Fibroblast of villous mesenchyme (primary cell): ENCODE measurements at places on chromosomes 5 and 9. TPM values are rescaled to one million over a fixed set of nuclear protein-coding genes. Genes with fewer than 3 reads are reported as not detected.

GRCh38 chr9:123358181-123358905, 2.3 kb downstream of the CRB2 start:
- DNase-seq: no peak

DNA sequence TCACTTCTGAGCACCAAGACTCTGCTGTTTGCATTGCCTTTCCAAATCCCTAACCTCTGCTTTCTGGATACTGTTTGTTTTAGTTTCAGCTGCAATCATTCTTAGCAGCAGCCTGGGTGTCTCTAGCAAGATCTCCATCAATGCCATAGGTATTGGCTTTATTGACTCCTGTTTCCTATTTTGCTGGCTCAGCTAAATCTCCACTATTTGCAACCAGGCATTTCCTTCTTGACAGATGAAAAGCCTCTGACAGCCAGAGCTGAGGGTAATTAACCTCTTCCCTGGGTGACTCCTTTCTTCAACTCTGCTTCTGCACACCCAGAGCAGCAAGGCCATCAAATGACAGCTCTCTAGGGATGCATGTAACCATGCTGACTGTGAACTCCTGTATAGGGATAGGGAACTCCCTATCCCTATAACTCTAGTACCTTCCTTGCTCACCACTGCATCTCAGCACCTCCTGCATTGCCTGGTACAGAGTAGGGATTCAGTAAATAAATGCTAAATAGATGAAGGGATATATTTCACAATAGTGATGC, 293.5 kb downstream of the TRIM32 start:
- no peak for DNase-seq

- DNase-seq: peak; percentile 17
Observed at GRCh38 chr5:71475788-71476384, 20.4 kb downstream of the BDP1 start.

GRCh38 chr5:8434501-8434900, 565.6 kb downstream of the MTRR start:
- DNase-seq: no peak

DNA sequence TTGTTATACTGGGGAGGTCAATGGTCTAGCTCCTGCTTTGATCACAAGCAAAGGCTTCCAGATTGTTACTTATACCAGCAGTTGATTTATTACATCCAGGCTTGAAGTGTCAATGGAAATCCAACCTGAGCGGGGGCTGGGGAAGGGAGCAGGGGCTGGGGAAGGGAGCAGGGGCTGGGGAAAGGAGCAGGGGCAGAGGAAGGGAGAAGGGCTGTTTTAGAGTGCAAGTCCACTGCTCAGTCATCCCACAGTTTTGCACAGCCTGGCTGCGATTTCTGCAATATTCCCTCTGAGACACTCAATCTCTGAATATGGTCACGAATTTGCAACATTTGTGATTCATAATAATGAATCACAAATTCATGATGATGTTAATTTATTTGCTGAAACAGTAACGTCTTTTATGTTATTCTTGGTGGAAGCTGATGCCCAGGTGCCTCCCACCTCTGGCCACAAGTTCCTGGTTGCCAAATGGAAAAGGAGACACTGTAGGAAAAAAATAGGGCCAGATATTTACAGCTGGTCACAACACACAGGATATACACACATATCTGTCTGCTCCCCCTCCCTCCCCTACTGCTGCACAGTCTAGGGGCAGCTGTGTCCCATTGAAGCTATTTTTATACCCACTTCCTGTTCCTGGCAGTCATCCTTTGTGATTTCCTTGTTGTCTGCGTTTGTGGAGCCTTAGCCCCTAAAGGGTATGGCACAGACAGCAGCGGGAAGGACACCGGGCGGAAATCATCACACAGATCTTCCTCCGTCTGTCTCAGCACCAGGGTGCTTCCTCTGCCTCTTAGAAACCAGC, 325.1 kb downstream of the GADD45G start:
- DNase-seq: no peak

DNA sequence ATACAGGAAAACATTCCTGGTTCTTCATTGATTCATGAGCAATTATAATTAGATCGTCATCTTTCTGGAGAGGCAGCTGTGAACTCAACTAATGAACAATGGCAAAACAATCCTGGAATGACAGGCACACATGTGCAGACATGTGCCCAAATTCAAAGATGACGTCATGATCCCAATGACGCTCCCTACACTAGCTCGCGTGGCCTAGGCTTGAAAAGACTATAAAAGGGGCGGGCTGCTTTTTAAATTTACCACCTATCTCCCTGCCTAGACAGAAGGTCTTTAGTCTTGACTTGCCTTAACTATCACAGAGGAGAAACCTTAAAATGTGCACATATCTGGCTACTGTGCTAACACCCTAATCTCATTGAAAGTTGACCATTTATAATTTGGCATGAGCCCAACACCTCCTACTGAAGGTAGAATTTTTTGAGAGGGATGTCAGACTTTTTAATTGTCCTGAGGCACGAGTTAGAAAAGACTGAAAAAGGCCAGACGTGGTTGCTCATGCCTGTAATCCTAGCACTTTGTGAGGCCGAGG, 88.2 kb downstream of the PRRT1B start:
- DNase-seq: no peak

DNA sequence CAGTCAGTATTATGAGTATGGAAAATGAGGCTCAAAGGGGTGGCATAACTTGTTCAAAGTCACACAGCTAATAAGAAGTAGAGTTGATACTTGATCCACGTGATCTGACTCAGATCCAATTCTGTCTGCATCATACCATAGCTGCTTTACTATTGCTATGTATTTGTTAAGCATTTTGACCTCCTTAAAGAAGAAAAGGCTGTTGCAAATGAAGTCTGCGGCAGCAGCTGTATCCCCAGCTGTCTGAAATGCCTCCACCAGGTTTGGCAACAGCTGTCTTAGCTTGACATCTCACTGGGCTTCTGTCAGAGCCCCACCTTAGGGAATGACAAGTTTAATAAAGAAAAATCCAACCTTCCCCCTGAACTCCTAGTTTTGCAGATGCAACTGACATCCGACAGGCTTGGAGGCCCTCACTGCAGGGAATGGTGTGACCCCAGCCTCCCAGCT, 75.6 kb upstream of the SLC44A1 start:
- no peak for DNase-seq

DNA sequence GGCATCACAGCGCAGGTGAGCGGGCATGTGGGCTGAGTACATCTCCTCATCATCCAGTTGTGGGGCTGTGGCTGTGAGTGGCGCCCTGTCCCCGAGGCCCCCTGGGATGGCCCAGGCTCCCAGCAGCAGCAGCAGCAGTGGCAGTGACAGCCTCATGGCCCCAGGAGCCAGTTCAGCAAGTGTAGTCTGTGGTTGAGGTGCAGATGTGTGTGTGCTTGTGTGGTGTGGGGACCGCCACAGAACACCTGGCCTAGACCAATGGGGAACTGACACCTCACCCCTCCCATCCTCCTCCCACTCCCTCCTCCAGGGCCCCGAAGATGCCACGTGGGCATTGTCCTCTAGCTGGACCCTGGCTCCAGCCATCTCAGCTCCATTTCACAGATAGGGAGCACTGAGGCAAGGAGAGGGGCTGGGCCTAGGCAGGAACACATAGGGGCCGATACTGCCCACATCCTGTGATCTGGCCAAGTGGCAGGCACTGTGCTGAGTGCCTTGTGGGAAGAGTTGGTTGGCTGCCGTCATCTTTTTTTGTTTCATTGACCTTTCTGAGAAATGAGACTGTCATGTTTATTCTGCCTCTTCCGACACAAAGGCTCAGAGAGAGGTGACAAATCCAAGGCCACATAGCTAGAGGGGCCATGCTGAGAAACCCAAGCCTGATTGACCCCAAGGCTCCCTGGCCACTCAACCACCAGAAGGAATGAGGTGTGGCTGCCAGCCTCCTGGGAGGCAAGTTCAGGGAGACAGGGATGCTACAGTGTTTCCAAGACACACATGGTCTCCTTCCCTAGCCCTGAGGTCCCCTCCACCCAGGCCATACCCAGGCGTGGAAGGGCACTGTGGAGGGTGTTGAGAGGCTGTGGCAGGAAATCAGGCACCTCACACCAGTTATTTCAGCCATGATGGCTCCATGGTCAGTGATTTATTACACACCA, at the start of gene MZB1:
MZB1 (minus strand) TSS at position 213 of the 938 bp plus-strand sequence; CDS start at position 156, 57 bp downstream.
- DNase-seq: no peak

GRCh38 chr5:60455589-60455988, 244.4 kb downstream of the DEPDC1B start:
- DNase-seq: no peak

DNA sequence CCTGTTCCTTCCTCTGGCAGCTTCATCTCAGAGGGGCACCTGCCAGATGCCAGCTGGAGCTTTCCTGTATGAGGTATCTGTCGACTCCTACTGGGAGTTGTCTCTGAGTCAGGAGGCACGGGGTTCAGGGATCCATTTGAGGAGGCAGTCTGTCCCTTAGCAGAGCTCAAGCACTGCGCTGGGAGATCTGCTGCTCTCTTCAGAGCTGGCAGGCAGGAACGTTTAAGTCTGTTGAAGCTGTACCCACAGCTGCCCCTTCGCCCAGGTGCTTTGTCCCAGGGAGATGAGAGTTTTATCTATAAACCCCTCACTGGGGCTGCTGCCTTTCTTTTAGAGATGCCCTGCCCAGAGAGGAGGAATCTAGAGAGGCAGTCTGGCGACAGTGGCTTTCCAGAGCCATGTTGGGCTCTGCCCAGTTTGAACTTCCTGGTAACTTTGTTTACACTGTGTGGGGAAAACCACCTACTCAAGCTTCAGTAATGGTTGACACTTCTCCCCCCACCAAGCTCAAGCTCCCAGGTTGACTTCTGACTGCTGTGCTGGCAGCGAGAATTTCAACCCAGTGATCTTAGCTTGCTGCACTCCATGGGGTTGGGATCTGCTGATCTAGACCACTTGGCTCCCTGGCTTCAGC, 11.8 kb upstream of the ITGA2 start:
- no peak for DNase-seq

DNA sequence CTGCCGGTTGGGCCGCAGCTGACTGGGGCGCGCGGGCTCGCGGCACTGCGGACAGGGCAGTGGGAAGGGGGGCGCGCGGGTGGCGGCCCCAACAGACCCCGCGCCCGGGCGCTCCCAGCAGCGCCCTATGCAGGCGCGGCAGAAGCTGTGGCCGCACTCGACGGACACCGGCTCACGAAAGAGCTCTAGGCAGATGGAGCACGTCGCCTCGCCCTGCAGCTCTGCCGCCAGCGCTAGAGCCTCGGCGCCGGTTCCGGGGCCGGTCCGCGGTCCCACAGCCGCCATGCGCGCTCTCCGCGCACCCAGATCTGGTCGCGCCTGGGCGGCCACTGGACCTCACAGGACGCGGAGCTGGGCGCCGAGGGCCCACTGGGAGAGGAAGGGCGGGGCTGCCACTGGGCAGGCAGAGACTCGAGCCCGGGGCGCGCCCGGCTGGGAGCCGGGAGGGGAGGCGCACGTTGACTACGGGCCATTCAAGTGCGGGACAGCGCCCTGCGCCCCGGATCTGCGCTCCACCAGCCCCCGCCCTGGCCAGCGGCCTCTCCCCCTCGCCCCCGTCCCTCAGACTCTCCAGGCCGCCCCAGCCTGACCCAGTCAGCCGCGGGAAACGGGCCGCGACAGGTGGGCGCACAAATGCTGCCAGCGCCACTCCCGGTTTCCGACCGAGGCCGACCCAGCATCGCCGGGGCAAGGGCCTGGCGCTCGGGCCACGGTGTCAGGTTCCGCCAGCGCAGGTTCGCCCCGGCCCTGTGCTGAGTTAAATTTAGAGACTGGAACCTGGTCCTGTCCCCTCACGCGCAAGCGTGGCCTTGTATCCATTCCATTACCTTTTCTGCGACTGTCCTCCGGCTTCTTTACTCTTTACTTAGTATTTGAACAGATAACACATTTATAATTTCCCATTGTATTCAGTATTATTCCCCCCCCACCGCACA, at the start of gene TRIM7:
TRIM7 (minus strand) TSS at position 371 of the 935 bp plus-strand sequence; CDS start at position 285, 86 bp downstream.
- peak; percentile 56 for DNase-seq

DNA sequence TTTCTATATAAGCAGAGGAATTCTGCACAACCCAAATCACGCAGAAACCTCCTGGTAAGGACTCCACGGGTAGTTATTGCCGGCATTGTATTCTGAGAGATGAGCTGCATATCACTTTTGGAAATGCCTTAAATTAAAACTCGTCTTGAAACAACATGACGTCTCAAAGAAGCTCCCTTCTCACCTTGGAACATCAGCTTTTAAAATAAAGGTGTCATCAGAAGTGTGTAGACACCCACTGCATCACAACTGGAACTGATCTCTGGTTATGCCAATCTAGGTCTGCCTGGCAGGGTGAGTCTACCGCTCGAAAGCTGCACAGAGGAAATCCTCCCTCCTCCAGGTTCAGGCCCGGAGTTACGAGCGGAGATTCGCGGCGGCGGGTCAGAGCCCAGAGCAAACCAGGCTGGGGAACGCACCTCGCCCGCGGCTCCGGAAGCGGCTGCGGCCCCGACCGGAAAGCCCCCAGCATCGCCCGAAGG, 974 bp upstream of the SLC12A2 start:
- no peak for DNase-seq

Gene BAAT
- total RNA-seq: under 0.01 TPM in 1 of 2 replicates, not detected in the other

Gene SH3GL2
- 0.32 and 0.43 TPM in 2 replicates for total RNA-seq

Gene TSLP
- total RNA-seq: 0.32 and 0.43 TPM in 2 replicates
